ENCODE measurements at places on chromosomes 5 and 9. TPM values are rescaled to one million over a fixed set of nuclear protein-coding genes. Genes with fewer than 3 reads are reported as not detected.

TMC1 gene
- total RNA-seq = not detected

DMRT3 gene
- total RNA-seq = not detected

LCN2 gene
- total RNA-seq = not detected

PRELID2 gene
- total RNA-seq = 0.38 TPM

P4HA2 gene
- total RNA-seq = not detected

SHOC1 gene
- not detected for total RNA-seq

ZDHHC21 gene
- 3.2 TPM for total RNA-seq

ORM2 gene
- not detected for total RNA-seq

EPB41L4B gene
- not detected for total RNA-seq

FAM120A gene
- total RNA-seq = 39.7 TPM

SLC36A3 gene
- not detected for total RNA-seq

FRMD3 gene
- total RNA-seq = 0.33 TPM

CD274 gene
- total RNA-seq = 3.4 TPM

PNPLA7 gene
- 5.6 TPM for total RNA-seq

KIF12 gene
- not detected for total RNA-seq

OR1L8 gene
- total RNA-seq = not detected

CCL27 gene
- total RNA-seq = not detected

All from CD8-positive, alpha-beta T cell (primary cell).